H1 (cell line): ENCODE measurements at places on chromosomes 12 and 14. TPM values are rescaled to one million over a fixed set of nuclear protein-coding genes. Genes with fewer than 3 reads are reported as not detected.
A peak's percentile ranks its signal among the peaks of the same experiment; 100 is the strongest.

DNA sequence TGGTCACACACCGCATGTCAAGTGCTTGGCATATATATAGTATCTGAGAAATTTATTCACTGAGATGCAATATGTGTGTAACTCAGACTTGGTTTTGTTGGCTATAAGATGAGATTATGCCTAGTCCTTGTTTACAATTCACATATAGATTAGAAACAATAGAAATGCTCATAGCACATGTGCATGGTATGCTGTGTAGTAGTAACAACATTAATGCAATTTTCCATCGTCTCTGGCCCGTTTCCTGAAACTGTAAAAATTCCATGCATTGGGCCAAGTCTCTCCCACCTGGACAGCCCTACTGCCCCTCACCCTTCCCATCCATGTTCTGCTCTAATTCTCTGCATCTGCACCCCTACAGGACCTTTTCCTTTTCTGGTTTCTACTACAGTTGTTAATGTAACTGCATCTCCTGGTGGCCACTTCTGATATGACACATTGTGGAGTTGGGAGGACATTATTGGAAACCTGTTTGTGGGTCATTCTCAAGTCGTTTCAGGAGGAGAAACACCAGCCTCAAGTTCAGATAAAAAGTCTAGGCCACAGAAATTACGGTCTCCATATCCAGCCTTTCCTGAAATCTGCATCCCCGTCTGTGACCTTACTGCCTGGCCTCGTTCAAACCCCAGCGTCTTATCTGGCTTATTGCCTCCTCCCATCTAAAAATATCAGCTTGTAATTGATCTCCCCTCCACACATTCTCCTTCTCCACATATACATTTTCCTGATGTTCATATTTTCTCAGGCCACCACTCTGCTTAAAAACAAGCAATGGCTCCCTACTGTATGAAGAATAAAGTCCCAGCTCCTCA is 37.5 kb downstream of the EMP1 start:
- no peaks in the 10 kb centered on the region for H3K36me3 ChIP-seq
- DNase-seq, result peak; percentile 13
- H3K4me1 ChIP-seq, result no peaks in the 10 kb centered on the region

- DNase-seq, result no peak
- H3K27ac ChIP-seq, result no peak overlapping the region
- H3K27me3 ChIP-seq, result no peaks in the 10 kb centered on the region
- H3K4me3 ChIP-seq, result no peak overlapping the region
Measured at GRCh38 chr14:98304574-98304973, 967.4 kb downstream of the BCL11B start.

GRCh38 chr14:94780536-94781399 is 10.9 kb upstream of the GSC start:
- H3K36me3 ChIP-seq, result no peaks in the 10 kb centered on the region
- H3K27ac ChIP-seq, result no peak overlapping the region
- DNase-seq, result no peak
- H3K27me3 ChIP-seq, result peaks cover 45% of the 10 kb centered on the region

- H3K36me3 ChIP-seq, result no peaks in the 10 kb centered on the region
- DNase-seq, result peak; percentile 52
- H3K27me3 ChIP-seq, result no peaks in the 10 kb centered on the region
- no peak overlapping the region for H3K4me3 ChIP-seq
- peaks cover 26% of the 10 kb centered on the region for H3K4me1 ChIP-seq
- H3K27ac ChIP-seq, result no peak overlapping the region
Measured at GRCh38 chr14:76995279-76996035, 33.1 kb downstream of the IRF2BPL start.

DNA sequence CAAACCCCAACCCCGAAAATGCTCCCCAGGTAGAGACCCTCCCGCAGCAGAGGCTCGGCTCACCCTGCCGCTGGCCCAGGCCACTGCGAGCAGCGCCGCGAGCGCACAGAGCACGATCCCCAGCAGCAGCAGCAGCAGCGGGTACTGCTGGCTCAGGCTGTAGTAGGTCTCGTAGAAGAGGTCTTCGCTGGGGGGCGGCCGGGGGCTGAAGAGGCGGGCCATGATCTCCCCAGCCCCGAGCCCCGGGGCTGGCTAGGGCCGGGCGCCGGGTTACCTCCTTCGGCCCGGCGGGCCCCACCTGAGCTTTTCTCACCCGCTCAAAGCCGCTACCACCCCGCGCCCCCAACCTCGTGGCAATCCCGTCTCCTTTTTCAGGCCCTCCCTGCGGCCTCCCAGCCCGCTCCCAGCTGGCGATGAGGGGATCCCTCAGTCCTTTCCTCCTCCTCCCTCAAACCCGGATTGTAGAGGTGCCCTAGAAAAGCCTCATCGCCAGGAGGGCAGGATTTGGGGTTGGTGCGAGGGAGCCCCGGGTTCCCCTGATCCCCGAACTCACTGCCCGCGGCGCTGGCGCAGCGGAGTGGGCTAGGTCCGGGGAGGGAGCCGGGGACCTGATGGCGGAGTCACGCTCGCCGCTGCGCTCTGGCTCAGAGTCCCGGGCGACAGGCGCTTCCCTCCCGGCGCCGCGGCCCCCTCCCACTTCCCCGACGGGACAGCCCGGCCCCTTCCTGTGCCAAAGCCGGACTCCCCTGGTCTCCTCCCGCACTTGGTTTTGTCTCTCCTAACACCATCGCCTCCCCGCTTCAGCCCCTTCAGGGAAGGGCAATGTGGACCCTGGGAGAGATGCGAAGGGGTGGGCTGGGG is at the start of gene ADCY4:
Gene ADCY4 (minus strand): TSS at position 641 of the 861 bp plus-strand sequence. CDS start 419 bp downstream, at position 222.
- H3K27me3 ChIP-seq, result peaks cover 56% of the 10 kb centered on the region
- no peak for DNase-seq
- H3K27ac ChIP-seq, result no peak within 1 kb of the TSS
- peak within 1 kb of the TSS; percentile 59 for H3K4me3 ChIP-seq

- no peak for DNase-seq
- no peaks in the 10 kb centered on the region for H3K27me3 ChIP-seq
- H3K4me1 ChIP-seq, result peaks cover 20% of the 10 kb centered on the region
Measured at GRCh38 chr14:99675382-99675835, 8.7 kb upstream of the CYP46A1 start.

DNA sequence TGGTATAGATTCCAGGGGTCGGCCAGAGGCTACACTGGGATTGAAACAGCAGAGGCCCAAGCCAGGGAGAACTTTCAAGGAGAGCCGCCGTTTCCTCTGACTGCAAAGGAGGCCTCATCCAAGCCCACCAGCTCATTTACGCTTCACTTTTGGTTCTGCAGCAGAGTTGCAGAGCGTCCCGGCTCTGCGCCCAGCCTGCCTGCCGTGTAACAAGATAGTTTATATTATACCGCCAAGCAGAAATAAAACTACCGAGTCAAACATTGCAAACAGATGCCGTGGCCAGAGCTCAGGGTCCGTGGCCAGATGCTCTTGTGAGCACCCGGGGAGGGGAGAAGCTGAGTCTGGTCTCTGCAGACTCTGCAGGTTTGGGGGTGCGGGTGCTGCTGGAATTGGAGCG is 60.7 kb upstream of the TBX3 start:
- H3K4me3 ChIP-seq, result no peak overlapping the region
- DNase-seq, result no peak
- H3K36me3 ChIP-seq, result no peaks in the 10 kb centered on the region

GRCh38 chr14:21107283-21107800 is 6.5 kb downstream of the TMEM253 start:
- no peak overlapping the region for H3K27ac ChIP-seq
- no peaks in the 10 kb centered on the region for H3K27me3 ChIP-seq
- H3K4me3 ChIP-seq, result no peak overlapping the region
- no peak for DNase-seq
- no peaks in the 10 kb centered on the region for H3K36me3 ChIP-seq

DNA sequence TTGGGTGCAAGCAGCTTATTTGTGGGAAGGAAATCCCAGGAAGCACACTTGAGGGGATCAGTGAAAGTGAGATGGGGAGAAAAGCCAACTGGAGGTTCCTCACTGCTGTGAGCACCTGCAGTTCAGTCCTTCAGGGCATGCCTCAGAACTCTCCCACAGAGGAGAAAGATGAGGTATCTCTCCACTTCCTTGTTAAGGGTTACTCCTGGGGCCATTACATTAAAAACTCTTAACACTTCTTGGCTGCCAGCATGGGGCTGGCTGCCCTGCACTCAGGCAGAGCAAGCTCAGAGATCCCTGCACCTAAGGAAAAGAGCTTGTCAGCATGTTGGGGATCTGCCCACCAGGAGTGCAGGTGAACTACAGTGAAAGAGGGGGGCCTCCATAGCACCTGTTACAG is 28.8 kb downstream of the FERMT2 start:
- H3K4me1 ChIP-seq, result peaks cover 2% of the 10 kb centered on the region; the same call in 1 of the 2 replicates
- H3K27ac ChIP-seq, result no peak overlapping the region
- no peak for DNase-seq

DNA sequence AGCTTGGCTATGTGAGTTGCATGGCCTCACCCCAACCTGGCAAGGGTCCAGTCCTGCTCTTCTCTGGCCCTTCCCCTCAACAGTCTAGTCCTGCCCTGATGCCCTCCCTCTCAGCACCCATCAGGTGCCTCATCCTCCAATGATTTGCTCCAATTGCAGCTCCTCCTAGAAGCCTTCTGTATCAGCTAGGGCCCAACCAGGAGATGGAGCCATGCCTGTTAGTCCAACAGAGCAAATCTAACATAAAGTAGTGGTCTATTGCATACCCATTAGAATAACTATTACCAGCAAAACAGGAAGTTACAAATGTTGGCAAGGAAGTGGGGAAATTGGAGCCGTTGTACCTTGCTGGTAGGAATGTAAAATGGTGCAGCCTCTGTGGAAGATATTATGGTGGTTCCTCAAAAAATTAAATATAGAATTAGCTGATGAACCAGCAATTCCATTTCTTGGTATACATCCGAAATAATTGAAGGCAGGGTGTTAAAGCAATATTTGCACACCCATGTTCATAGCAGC is 163.5 kb downstream of the VRK1 start:
- H3K4me3 ChIP-seq, result no peak overlapping the region
- H3K4me1 ChIP-seq, result no peaks in the 10 kb centered on the region
- H3K36me3 ChIP-seq, result no peaks in the 10 kb centered on the region
- no peak overlapping the region for H3K27ac ChIP-seq
- no peak for DNase-seq

- H3K4me3 ChIP-seq, result no peak overlapping the region
- H3K4me1 ChIP-seq, result no peaks in the 10 kb centered on the region
- H3K36me3 ChIP-seq, result no peaks in the 10 kb centered on the region; the same call in 1 of the 2 replicates
- H3K27me3 ChIP-seq, result no peaks in the 10 kb centered on the region
- no peak for DNase-seq
Measured at GRCh38 chr12:96338852-96339471, 61.3 kb downstream of the CDK17 start.

- no peaks in the 10 kb centered on the region for H3K27me3 ChIP-seq
- no peak for DNase-seq
- no peaks in the 10 kb centered on the region for H3K36me3 ChIP-seq
- no peak overlapping the region for H3K4me3 ChIP-seq
Measured at GRCh38 chr12:18683327-18684013, 54.3 kb downstream of the PLCZ1 start.

Gene DACT1
- total RNA-seq, result 26.2 and 29.8 TPM in 2 replicates

Gene KRT79
- not detected in 2 replicates for total RNA-seq

Gene IPO4
- 108 and 109 TPM in 2 replicates for total RNA-seq

Gene SOX5
- total RNA-seq, result 1.1 and 2.6 TPM in 2 replicates

Gene HOXC6
- not detected in 2 replicates for total RNA-seq

Gene LRRC9
- total RNA-seq, result 0.84 and 1.8 TPM in 2 replicates

Gene LTB4R
- 4.1 and 6.8 TPM in 2 replicates for total RNA-seq

Gene PAX9
- total RNA-seq, result not detected in 2 replicates

Gene TUNAR
- 63.7 and 63.9 TPM in 2 replicates for total RNA-seq

Gene SLC17A8
- total RNA-seq, result 0.11 and 0.30 TPM in 2 replicates

Gene DNAH10
- total RNA-seq, result 0.24 and 0.27 TPM in 2 replicates

Gene CNOT2
- 64.8 and 70.7 TPM in 2 replicates for total RNA-seq

Gene ITPR2
- total RNA-seq, result 48.3 and 48.4 TPM in 2 replicates

Gene AEBP2
- 56.9 and 61.4 TPM in 2 replicates for total RNA-seq
